ENCODE measurements at places on chromosomes 1 and 21.

- no peak for DNase-seq
Measured at GRCh38 chr1:43306688-43307457, 6.1 kb downstream of the TIE1 start.

- no peak for DNase-seq
Measured at GRCh38 chr1:168788258-168788657, 59.3 kb upstream of the DPT start.

GRCh38 chr1:226967665-226968064 is 27.6 kb downstream of the COQ8A start:
- no peak for DNase-seq

- no peak for DNase-seq
Measured at GRCh38 chr1:150777544-150777943, 12.0 kb upstream of the CTSS start.

DNA sequence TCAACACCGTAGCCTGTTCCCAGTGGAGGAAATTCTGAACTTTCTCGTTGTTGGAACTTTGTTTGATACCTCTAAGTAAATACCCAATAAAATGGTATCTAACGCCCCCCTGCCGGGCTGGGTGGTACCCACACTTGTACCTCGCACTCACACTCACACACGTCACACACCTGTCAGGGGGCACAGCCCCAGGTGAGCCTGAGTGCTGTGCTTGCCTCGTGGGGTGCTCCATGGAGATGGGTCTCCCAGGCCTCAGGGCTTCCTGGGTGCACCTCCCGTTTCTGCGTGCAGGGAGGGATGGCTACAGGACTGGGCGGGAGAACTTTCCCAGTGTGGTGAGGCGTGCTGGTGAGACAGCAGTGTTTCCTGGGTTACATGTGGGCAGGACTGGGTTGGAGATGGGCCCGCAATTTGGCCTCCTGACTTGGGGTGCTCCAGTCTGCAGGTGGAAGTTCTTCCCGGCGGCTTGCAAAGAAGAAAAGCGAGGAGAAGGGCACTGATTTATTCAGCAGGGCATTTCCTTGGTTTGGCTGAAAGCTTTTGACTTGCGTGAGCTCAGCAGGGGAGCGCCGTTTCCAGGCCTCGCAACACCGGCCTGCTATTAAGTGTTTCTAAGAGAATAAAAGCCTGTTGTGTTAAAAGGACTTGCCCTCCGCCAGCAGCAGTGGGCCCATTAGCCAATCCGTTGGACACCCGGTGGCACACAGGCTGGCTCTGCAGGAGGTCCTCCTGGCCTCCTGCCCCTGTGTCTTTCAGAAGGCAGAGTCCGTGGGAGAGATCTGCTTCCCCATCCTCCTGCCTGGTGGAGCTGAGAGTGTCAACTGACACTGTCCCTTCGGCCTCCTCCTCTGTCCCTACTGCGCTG is 79.7 kb downstream of the KIF26B start:
- DNase-seq = no peak

GRCh38 chr1:17485281-17485680 is 45.8 kb upstream of the RCC2 start:
- no peak for DNase-seq
